ENCODE measurements at places on chromosomes 13 and 19.
A peak's percentile ranks its signal among the peaks of the same experiment; 100 is the strongest.

- no peak for DNase-seq
These were observed 24.3 kb downstream of the COL4A2 start for GRCh38 chr13:110331362-110331761.

DNA sequence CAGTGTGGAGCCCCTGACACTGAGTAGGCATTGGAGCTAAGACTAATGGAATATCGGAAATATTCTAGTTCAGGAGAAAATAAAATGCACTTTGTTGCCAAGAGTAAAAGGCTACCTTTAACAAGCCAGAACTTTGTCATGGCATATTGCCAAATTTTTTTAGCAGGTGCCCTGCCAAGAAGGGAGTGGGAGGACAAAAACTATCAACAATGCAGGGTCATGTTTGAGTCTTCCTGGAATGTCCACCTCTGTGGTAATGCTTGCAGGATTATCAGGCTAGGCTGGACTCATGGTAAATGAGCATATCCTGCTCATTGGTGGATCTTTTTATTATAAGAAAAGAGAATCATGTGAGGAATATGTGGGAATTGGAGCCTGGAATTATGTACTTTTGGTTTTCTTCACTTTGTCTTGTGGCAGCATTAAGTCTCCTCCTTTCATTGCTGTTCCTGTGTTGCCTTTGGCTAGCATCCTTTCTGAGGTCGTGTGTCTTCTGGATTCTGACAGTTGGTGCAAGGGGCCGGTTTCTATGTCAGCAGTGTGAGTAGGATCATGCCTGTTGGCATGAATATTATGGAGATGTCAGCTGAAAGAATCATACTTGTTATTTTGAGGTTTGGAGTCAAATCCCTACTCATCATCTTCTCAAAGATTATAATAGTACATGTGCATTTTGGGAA is 122.9 kb upstream of the SPRY2 start:
- DNase-seq, result no peak

- DNase-seq, result peak; percentile 40
These were observed 24.1 kb upstream of the ASPDH start for GRCh38 chr19:50537769-50538230.

- DNase-seq, result no peak
These were observed 21.4 kb downstream of the MAP4K1 start for GRCh38 chr19:38596057-38596981.

DNA sequence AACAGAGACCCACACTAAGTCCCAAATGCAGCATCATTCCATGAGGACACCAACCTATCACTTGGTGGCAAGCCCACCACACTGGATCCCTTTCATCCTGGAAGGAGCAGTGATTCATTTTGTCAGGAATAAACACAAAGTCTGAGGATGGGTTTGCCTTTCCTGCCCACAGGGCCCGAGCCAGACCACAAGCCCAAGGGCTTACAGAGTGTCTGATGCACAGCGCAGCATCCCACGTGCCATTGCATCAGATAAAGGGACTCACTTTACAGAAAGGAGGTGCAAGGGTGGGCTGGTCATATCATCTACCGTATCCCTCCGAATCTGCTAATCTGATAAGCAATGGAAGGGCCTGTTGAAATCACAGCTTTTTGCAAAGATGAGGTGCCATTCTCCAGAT is 12.2 kb upstream of the KCTD15 start:
- no peak for DNase-seq

DNA sequence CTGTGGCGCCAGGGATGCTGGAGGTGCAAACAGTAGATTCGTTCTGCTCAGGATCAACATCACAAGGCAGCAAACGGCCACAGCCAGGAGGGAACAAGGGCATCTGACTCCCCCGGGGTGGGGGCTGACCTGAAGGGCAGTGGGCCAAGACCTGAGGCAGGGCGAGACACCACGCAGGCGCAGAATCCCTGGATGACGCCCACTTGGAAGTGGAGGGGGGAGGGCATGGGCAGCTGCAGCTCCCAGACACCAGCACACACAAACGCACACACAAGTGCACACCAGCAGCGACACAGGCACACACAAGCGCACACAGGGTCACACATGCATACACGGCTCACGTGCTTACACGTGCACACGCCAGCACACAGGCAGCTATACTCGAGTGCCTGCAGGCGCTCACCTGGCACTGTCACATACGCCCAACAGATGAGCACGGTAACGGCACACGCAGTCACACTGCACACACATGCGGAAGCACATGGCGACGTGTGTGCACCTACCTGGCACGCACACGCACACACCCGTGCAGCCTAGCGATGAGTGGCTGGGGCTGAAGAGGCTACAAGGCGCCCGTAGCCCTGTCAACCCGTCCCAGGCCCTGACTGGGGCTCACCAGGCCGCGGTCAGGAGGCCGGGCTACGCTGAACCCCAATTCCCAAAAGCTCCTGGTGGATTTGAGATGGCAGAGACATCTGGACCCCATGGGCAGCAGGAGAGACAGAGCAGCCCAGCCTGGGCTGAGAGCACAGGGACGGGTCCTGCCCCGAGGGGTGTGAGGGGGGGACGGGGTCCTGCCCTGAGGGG is 5.5 kb downstream of the C2CD4C start:
- no peak for DNase-seq

DNA sequence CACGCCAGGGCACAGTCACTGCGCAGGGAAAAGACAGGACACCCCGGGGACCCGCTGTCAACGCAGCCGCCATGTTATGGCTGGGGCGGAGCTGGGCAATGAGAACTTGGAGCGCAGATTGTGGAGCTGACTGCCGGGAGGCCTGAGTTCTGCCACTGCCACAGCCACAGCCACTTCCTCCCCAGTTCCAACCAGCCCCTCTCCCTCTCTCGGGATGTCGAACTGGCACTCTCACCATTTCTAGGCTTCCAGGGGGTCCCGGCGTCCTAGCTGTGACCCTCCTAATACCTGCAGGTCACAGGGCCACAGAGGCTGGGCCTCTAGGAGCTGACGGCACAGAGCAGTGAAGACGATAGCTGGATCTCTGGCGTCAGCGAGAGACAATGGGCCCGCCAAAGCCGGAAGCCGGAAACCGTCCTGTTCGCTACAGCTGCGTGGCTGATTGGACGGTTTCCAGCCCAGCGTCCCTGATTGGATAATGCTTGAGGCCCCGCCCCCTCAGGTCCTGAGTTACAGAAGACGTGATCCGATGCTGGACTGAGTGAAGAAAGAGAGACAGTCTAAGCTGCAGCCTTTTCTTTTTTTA is at the start of gene ZNF506:
ZNF506 (minus strand) TSS at position 385 of the 586 bp plus-strand sequence; CDS start at position 238, 147 bp downstream.
- peak; percentile 95 for DNase-seq

- DNase-seq, result no peak
These were observed 15.2 kb upstream of the SLC1A5 start for GRCh38 chr19:46803555-46803954.

DNA sequence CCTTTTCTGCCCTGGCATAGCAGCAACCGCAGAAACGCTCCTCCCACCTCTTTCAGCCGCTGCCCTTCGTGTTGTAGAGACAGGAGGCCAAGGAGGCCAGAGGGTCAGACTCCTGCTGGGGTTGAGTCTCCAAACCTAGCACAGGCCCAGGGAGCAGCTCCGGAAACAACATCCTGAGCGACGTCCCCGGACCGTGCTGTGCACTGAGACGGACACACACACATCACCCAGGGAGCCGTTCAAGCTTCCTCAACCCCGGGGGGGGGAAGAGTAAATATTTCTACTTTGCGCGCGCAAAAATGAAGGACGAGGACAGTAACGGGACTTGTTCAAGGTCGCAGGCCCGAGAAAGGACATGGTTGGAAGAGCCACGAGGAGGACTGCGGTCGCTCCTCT is 657 bp downstream of the ZNF550 start:
- no peak for DNase-seq

GRCh38 chr13:97253581-97254293 is 31.6 kb downstream of the MBNL2 start:
- no peak for DNase-seq

- no peak for DNase-seq
These were observed 164.6 kb downstream of the NDFIP2 start for GRCh38 chr13:79645569-79645968.

GRCh38 chr13:113998781-113999617 is 25.1 kb upstream of the C13orf46 start:
- no peak for DNase-seq

GRCh38 chr19:49441210-49441959 is at the start of gene SLC17A7:
SLC17A7 (minus strand) TSS chr19:49441527; CDS start chr19:49441379, 148 bp downstream.
- no peak for DNase-seq

- DNase-seq, result no peak
These were observed 24.1 kb upstream of the MIR17HG start for GRCh38 chr13:91323349-91323748.

GRCh38 chr13:55893540-55893939 is 1247.2 kb upstream of the PRR20A start:
- no peak for DNase-seq

DNA sequence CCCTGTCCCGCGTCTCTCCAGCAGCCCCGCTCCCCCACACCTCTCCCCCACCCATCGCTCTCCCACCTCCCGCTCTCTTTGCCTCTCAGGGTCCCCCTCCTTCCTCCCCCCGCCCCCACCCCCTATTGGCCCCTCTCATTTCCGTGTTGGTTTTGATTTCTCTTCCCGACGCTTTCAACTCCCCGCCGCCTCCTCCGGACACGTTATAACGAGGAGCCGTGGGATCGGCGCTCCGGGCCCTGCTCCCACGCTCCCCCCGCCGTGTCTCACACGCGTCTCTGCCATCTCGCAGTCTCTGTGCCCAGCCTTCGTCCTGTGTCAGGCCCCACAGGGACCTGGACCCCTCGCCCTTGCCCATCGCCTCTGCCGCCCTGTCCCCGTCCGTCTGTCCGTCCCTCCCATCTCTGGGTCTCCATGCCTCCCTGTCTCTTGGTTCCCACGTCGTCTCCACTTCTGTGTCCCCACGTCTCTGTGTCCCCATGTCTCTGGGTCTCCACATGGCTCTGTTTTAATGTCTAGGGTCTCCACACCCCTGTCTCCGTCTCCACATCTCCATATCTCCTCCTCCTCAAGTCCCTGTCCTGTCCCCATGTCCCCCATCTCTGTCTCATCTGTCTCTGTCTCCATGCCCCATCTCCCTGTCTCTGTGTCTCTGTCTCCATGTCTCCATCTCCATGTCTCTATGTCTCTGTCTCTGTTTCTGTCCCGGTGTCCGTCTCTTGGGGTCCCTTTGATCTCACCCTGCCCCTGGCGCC is 13.1 kb downstream of the ERFL start:
- DNase-seq, result no peak

DNA sequence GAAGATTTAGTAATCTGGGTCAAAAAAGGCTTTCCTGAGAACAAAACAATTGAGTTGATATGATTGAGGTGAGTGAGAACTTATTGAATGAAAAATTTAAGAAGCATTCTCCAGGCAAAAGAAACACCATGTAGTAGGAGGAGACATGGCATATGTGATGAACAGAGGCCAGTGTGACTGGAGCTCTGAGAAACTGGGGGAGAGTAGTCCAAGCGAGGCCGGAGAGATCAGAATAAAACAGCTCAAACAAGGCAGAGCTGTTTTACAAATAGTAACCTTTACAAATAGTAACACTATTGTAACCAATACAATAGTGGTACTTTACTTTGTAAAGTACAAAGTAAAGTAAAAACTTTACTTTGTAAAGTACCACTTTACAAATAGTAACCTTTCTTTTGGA is 1159.1 kb downstream of the PCDH9 start:
- DNase-seq, result no peak

- peak; percentile 3 for DNase-seq
These were observed 29.3 kb downstream of the ZNF566 start for GRCh38 chr19:36460046-36460445.

DNA sequence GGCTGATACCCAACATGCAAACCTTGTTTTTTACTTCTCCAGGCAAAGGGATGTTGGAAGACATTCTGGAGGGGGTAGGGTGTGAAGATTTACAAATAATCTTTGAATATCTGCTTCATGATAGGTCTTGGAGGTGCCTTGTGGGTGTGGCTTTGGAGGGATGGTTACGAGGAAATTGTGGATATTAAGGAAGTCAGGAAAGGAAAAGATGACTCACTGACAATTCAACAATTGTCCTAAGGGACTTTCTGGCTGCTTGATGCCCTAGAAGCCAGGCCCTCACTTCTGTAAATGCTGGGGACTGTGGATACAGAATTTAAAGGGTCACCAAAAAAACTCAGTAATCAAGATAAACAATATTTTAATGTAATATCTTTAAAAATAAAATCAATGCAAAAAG is 37.4 kb upstream of the ZNF527 start:
- no peak for DNase-seq

GRCh38 chr13:36344173-36344572 is 2.0 kb downstream of the SPART start:
- no peak for DNase-seq

- no peak for DNase-seq
These were observed 49.4 kb downstream of the OR10H4 start for GRCh38 chr19:15998166-15998565.

GRCh38 chr19:35650581-35650980 is 2.5 kb downstream of the COX6B1 start:
- DNase-seq, result no peak

DNA sequence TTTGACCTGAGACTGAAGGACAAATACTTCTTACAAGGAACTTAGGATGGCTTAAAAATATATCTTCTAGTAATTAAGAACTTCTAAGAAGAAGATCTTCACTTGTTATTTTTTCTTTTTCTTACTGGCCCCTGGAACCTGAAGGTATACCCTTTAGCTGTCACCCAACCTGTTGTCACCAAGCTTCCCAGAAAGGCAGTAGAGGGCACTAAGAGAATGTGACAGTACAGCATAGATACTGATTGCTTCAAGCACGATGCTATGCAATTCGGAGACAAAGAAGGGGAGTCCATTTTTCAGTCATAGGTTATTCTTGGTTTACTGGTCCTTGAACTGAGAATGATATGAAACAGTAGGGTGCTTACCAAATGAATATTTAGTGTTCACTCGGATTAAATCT is 208.3 kb upstream of the PCDH9 start:
- DNase-seq, result no peak

- no peak for DNase-seq
These were observed 211.2 kb downstream of the OXGR1 start for GRCh38 chr13:96783057-96783456.

- no peak for DNase-seq
These were observed 94.5 kb upstream of the GPR12 start for GRCh38 chr13:26855071-26855470.

GRCh38 chr13:100721885-100722512 is 47.4 kb upstream of the TMTC4 start:
- peak; percentile 20 for DNase-seq

- DNase-seq, result peak; percentile 71
These were observed 18.2 kb downstream of the LSM4 start for GRCh38 chr19:18304458-18305310.

DNA sequence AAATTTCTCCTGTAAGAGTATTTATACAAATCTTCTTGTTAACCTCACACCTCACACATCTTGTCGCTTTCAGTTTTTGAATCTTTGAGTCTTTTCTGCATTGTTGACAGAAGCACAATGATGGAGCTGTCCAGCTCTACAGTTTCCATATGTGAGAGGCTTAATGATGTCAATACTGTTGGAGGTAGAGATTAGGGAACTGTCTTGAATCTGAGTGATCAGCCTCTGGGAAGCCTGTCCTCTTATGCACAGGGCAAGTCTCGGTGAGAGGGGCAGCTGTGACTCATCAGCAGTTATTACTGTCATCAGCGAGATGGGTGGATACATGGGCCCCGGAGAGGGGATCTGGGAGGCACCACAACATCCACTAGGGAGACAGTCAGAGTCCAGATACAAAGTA is 4.6 kb upstream of the ITGBL1 start:
- no peak for DNase-seq

- DNase-seq, result no peak
These were observed 46.3 kb upstream of the CEACAM21 start for GRCh38 chr19:41529484-41530183.

- no peak for DNase-seq
These were observed 20.6 kb downstream of the UBE2L5 start for GRCh38 chr13:30442926-30443325.

Data from GM04504 (cell line).